Midbrain (tissue), 1 donor: ENCODE measurements at places on chromosomes 1 and 21.
A peak's percentile ranks its signal among the peaks of the same experiment; 100 is the strongest.

GRCh38 chr21:17730782-17731181 is 88.4 kb downstream of the C21orf91 start:
- DNase-seq, result no peak

GRCh38 chr1:41917835-41918449 is 780 bp downstream of the HIVEP3 start:
- DNase-seq, result peak; percentile 33

- DNase-seq, result no peak
These were observed 9.8 kb downstream of the PEX14 start for GRCh38 chr1:10484521-10484920.

DNA sequence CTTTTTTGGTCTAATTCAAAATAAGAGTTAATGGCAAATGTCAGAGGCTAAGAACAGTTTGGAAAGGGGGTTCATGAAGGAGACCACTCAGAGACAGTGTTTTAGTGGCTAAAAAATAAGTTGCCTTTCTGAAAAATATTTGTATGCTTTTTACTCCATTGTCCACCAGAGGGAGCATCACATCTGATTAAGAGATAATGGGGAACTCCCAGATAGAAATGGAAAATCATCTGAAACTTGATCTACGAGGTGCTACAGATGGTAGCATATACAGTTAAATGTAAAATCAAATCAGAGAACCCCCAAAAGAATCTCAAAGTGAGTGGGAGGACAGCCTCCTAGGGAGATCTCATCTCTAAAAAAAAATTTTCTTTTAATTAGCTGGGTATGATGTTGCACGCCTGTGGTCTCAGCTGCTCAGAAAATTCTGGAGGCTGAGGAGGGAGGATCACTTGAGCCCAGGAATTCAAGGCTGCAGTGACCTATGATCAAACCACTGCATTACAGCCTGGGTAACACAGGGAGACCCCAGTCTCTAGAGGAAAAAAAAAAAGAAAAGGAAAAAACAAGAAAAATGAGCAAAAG is 9.7 kb downstream of the SMYD3 start:
- peak; percentile 76 for DNase-seq

GRCh38 chr1:168497376-168497950 is 46.3 kb downstream of the XCL2 start:
- no peak for DNase-seq

GRCh38 chr1:203291201-203292096 is 13.9 kb upstream of the BTG2 start:
- peak; percentile 32 for DNase-seq

- DNase-seq, result no peak
These were observed at the start of gene NTMT2 for GRCh38 chr1:170145770-170146676. TSS of gene NTMT2 (plus strand) at chr1:170145959. CDS start at chr1:170146108, 149 bp downstream.

DNA sequence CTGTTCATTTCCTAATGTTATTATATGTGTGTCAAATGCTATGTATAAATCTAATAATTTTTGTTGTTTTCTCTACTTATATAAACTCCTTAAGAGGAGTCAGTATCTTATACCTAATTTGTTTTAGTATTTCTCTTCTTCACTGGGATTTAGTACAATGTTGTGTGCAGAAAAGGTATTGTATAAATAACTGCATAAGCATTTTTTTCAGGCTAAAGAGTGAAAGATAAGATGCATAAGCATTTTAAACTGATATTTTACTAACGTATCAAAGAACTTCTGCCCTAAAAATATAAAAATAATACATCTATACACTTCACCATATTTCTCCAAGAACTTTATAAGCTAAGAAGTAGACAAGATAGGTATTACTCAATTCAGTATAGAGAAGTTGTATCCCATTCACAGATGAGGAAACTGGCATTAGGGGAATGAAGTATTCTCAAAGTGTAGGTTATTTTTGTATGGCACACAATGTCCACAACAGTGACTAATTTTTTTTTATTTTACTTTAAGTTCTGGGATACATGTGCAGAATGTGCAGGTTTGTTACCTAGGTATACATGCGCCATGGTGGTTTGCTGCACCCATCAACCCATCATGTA is 59.3 kb downstream of the NUP210L start:
- DNase-seq, result no peak

- DNase-seq, result no peak
These were observed 10.4 kb upstream of the BOLA1 start for GRCh38 chr1:149888999-149889289.

DNA sequence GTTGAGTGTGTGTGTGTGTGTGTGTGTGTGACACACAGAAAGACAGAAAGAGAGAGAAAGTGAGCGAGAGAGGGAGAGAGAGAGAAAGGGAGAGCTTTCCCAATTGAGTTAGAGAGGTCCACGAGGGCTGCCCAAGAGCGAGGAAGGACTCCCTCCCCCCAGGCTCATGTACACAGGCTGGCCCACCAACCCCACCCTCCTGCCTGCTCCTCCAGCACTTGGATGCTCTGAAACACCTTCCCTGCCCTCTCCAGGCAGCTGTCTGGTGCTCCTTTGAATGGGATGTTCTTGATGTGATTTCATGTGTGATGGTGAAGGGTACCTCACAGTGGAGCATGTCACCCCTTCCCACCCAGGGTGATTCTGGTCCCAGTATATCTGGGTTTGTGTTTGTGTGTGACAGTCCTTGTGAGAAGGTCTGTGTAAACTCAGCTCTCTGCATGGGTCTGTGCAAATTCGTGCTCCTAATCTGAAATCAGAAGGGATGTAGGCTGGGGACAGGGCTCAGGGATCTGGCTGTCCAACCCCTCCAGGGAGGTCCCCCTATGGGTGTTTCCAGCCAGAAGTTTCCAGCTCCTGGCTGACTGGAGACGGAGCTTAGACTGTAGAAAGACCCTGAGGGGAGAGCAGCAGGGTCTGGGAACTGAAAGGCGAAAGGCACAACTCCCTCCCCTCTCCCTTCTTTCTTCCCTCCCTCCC is 6.8 kb upstream of the PEAR1 start:
- no peak for DNase-seq

DNA sequence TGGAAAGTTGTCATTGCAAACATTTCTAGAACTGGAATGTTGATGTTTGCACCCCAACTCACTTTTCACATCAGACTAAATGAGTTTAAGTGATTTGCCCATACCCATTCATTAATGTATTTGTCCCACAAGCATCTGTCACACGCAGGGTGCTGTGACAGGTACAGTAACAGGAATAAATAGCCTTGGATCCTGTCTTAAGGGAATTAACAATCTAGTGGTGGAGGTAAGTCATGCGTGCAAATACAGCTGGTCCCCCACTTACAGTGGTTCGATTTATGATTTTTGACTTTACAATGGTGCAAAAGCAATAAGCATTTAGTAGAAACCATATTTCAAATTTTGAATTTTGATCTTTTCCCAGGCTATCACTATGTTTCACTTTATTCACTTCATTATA is 17.5 kb upstream of the PRDM2 start:
- no peak for DNase-seq

GRCh38 chr1:22206551-22207125 is 63.7 kb upstream of the WNT4 start:
- no peak for DNase-seq

- DNase-seq, result no peak
These were observed 345.5 kb upstream of the DUSP10 start for GRCh38 chr1:222087221-222087920.

DNA sequence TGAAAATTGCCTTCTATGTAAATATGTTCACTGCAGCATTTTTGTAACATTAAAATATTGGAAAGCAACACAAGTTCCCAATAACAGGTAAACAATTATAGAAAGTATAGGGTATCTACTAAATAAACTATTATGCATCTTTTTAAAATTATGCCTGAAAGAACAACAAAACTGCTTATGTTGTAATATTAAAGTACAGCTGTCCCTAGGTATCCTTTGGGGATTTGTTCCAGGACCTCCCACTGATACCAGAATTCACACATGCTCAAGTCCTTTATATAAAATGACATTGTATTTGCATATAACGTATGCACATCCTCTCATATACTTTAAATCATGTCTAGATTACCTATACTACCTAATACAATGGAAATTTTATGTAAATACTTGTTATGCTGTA is 121.8 kb upstream of the TNFSF4 start:
- DNase-seq, result no peak

DNA sequence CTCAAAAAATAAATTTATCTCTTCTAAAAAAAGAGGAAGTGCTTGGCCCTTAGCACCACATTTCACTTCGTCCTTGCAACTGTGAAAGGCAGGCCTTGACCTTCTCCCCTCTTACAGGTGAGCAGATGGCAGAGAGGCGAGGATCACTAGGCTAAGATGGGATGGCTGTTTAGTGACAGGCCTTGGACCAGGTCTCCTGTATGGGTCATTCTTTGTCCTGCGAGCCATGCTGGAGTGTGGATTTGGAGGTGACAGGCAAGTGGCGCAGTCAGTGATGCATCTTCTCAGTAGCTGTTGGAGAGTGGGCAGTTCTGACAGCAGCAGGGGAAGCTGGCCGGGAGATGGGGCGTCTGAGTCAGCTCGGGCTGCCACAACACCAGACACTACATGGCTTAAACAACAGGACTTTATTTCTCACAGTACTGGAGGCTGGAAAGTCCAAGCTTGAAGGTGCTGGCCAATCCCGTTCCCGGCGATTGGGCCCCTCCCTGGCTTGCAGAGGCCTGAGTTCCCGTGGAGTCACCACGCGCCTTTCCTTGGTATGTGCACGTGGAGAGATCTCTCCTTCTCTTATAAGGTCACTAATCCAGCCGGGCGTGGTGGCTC is 16.5 kb downstream of the SLC27A3 start:
- no peak for DNase-seq

DNA sequence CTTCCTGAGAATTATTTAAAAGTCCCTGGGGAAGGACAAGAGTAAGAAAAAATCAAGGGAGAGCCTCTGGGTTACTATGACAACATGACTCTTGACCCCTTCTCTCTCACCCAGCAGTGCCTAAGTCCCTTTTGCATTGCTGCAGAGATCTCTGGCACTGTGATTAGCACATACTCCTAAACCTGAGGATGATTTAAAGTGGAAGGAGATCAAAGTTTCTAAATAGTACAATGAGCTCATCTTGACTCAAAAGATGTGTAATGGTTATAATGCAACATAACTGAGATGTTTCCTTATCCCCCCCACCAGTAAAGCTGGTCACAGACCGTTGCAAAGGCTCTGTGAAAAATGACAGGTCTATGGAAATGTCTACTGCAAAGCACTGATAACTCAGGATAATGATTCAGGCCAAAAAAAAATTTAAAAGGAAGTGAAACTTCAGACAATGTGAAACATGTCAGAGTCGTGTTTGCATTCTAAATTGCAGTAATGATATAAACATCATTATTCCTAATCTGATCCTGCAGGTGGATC is 519.2 kb downstream of the KIF26B start:
- DNase-seq, result no peak

DNA sequence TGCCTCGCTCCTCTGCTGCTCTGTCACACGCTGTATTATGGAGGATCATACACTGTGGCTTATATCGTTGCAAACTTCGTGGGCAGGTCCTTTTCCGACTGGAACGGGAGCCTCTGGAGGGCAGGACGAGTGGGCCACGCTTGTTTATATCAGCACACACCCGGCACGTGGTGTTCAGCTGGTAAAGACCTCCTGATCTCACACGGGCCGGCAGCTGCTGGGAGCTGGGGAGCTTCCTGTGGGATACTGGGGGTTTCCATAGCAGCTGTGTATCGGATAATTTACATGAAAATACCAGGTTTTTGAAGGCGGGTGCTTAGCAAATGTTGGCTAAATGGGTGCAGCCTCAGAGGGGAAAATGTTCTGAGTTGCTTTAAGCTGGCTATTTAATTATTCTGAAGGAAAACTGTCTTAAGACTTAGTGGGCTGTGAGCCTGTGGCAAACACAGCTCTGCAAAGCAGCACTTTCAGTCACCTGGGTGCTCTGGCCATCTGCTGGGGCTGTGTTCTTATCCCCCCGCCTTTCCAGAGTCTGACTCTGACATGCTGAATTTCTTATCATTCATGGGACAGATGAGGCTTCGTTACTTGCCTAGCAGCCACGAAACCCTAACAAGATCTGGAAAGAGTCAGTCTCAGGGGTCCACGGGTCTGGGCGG is 103.6 kb upstream of the GCLM start:
- DNase-seq, result no peak

GRCh38 chr1:88462488-88463261 is 221.4 kb upstream of the PKN2 start:
- DNase-seq, result peak; percentile 77

GRCh38 chr1:162973381-162973795 is 95.8 kb upstream of the RGS4 start:
- no peak for DNase-seq

GRCh38 chr1:242412921-242413320 is 111.6 kb downstream of the PLD5 start:
- no peak for DNase-seq

- no peak for DNase-seq
These were observed 407.5 kb downstream of the SMYD3 start for GRCh38 chr1:246099570-246099969.

GRCh38 chr1:30934613-30935012 is 26.1 kb upstream of the SDC3 start:
- no peak for DNase-seq

- DNase-seq, result no peak
These were observed 15.8 kb downstream of the SMAP2 start for GRCh38 chr1:40389322-40389803.

GRCh38 chr21:38643404-38644023 is 145.2 kb upstream of the ERG start:
- DNase-seq, result no peak

GRCh38 chr1:31201931-31202360 is 37.7 kb downstream of the NKAIN1 start:
- no peak for DNase-seq

GRCh38 chr1:31959521-31960340 is 21.6 kb upstream of the PTP4A2 start:
- DNase-seq, result no peak

DNA sequence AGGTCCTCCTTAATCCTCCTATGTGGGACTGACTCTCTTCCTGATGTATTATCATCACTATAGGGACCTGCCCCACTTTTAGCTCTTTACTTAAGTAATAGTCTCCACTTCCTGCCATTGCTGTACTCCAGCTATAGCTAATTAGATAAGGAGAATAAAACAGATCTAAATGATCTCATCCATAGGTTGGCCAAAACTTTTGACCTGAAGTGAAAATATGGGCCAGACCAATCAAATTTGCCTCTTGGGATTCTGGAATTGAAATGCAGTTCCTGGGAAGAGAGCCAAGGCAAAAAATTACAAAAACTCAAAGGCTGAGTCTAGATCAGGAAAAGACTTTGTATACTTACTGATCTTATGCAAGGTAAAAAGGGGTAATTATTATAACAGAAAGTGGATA is 36.1 kb upstream of the PDE4B start:
- DNase-seq, result no peak

DNA sequence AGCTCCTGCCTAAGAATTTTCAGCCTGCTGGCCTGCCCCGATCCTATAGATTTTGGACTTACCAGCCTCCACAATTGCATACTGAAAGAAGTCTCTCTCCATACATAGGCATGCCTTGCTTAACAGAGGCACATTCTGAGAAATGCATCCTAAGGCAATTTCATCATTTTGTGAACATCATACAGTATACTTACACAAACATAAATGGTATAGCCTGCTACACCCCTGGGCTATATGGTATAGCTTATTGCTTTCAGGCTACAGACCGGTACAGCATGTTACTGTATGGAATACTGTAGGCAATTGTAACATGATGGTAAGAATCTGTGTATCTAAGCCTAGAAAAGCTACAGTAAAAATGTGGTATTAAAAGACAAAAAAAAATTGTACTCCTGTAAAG is 174.7 kb downstream of the NRIP1 start:
- DNase-seq, result no peak
